Lower lobe of right lung (tissue), 2 donors: ENCODE measurements at places on chromosomes 1 and 21. TPM values are rescaled to one million over a fixed set of nuclear protein-coding genes. Genes with fewer than 3 reads are reported as not detected.

HLX gene
- 18.5 TPM for total RNA-seq

PM20D1 gene
- 0.30 TPM for total RNA-seq

GJC2 gene
- 6.0 TPM for total RNA-seq

RHBDL2 gene
- 0.32 TPM for total RNA-seq

TENT5C gene
- total RNA-seq, result 23.2 TPM

LRRC7 gene
- total RNA-seq, result not detected

GJA5 gene
- 44.5 TPM for total RNA-seq

SPRR2F gene
- total RNA-seq, result not detected

OR2L3 gene
- total RNA-seq, result not detected

S100A5 gene
- total RNA-seq, result not detected

DPM3 gene
- total RNA-seq, result 62.3 TPM

TNFSF4 gene
- total RNA-seq, result 1.5 TPM

KRTAP22-2 gene
- total RNA-seq, result not detected

NBPF8 gene
- 7.7 TPM for total RNA-seq

HHAT gene
- 5.3 TPM for total RNA-seq

SYT11 gene
- 9.6 TPM for total RNA-seq

LRRIQ3 gene
- total RNA-seq, result 0.65 TPM

PLA2G4A gene
- total RNA-seq, result 10.1 TPM

IVNS1ABP gene
- total RNA-seq, result 79.9 TPM
